Occipital lobe (tissue), 3 donors: ENCODE measurements at places on chromosomes 4 and X. TPM values are rescaled to one million over a fixed set of nuclear protein-coding genes. Genes with fewer than 3 reads are reported as not detected.

DNA sequence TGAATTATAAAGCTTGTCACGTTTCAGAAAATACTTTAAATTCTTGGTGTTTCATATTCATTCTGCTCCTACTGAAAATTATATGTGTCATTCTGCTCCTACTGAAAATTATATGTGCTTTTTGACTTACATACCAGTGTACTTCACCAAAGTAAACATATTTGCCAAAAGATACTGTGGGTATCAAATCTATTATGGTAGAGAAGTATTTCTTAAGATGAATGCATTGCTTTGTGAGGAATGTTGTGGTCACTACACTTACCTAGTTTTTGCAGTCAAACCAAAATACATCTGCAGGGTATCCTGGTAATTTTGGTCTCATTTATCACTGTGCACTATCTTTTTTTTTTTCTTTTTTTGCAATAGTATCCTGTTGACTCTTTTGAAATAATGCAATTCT lies 287.7 kb upstream of the MAD2L1 start:
- no peak for DNase-seq

Gene PAGE2B
- total RNA-seq, result not detected

Gene UGT8
- 5.1 TPM for total RNA-seq

Gene AMER1
- total RNA-seq, result 8.9 TPM
